CD4-positive, alpha-beta T cell treated with Interleukin-21 for 1 hour (primary cell): ENCODE measurements at places on chromosomes 13 and 19.

GRCh38 chr19:35136977-35137702, 1.5 kb upstream of the FXYD1 start:
- no peak for DNase-seq

DNA sequence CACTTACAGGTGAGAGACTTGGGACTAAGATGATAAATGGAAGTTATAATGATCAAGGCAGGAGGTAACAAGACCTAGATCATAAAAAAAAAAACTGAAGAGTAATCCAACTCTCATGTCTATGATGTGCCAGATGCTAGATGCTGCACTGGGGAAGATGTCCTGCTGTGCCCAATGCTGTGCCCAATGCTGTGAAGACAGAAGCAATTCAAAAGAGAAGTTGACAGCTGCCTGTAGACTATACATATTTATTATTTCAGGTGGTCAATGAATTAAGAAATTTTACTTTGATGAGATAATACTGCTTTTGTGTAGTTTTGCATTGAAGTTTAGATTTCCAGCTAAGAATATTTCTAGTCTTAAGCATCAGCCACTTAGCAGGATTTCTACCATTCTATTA, 21.5 kb downstream of the VWA8 start:
- no peak for DNase-seq

DNA sequence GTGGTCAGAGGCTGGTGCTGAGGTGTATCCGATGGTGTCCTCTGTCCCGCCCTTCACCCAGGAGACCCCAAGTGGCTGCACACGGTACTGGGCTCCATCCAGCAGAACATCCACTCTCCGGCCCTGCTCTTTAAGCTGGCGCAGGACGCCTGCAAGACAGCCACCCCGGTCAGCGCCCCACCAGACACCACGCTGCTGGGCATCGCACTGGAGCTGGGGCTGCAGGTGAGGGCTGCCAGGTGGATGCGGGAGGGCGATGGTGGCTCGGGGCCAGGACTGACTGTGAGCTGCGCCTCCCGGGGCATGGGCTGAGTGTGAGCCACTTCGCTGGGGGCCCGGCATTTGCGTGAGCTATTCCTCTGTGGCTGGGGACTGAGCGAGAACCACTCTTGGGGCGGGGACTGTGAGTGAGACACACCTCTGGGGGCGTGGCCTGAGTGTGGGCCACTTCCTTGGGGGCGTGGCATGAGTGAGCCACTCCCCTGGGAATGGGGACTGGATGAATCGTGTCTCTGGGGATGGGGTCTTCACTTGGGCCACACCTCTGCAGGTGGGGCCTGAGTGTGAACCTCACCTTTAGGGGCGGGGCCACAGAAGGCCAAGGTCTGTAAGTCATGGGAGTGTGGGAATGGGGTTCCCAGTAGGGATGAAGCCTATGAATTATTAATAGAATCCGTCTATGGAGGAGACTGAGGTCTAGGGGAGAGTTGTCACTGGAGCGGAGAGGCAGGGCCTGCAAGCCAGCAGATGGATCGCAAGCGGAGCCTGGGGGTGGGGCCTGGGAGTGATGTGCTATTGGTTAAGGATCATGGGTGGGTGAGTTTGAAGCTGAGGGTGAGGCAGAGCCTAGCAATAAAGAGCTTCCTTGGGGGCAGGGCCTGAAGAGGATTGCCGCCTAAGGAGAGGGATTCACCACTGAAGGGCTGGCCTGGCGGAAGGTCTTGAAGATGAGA, 30.5 kb downstream of the ZSWIM4 start:
- DNase-seq = no peak

GRCh38 chr13:44120043-44120442, 240.3 kb downstream of the LACC1 start:
- no peak for DNase-seq

GRCh38 chr13:21534760-21535159, 69.2 kb downstream of the MICU2 start:
- no peak for DNase-seq

DNA sequence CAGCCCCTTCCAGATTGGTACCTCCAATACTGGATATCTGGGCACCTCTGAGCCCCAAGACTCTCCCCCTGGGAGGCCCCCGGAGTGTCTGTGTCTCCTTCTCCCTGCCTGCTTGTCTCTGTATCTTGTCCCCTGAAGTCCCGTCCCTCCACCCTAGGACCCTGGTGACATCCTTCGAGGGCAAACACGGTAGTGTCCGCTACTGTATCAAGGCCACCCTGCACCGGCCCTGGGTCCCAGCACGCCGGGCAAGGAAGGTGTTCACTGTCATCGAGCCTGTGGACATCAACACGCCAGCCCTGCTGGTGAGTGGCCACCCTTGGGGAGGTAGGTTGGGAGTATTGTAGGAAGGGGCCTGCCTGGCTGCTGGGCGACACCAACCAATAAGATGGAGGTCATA, 844 bp downstream of the ARRDC2 start:
- no peak for DNase-seq

DNA sequence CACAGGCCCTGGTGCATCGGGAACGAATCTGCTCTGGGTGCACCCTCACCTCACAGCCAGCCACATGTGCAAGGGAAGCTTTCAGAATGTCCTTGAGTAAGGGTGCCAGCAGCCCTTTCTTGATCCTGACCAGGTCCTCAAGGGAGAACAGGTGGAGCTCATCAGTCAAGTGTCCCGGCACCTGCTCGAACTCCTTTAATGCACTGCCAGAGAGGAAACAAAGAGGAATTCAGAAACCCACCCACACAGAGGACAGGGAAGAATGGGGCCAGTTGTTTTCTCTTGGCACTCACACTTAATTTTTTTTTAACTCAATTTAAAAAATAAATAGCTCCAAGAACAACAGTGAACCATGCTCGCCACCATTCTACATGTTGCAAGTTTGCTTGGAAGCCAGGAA, 41.7 kb downstream of the RUBCNL start:
- DNase-seq = no peak

- no peak for DNase-seq
Observed at GRCh38 chr19:39951686-39952085, 17.3 kb upstream of the FCGBP start.

- no peak for DNase-seq
Observed at GRCh38 chr13:94120878-94121277, 358.6 kb downstream of the DCT start.

- DNase-seq = no peak
Observed at GRCh38 chr19:17949956-17950309, 17.0 kb upstream of the KCNN1 start.

- no peak for DNase-seq
Observed at GRCh38 chr19:3474614-3475013, 5.7 kb downstream of the SMIM24 start.

DNA sequence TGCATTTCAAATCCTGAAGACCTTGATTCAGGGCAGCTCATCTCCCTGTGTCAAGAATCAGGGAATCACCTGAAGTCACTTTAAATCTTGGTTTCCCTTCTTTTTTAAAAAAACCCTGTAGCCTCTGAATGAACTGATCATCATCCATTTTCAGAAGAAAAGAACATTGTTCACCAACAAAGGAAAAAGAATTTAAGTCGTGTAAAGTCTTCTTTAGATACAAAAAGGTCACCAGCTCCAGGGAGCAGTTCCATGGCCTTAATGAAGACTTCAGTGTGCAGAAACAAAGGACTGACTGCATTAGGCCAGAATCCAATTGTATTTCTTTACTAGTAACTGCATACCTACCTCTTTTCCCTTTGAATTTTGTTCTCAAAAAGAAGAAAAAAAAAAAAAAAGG, 245.0 kb downstream of the ABCC4 start:
- no peak for DNase-seq

DNA sequence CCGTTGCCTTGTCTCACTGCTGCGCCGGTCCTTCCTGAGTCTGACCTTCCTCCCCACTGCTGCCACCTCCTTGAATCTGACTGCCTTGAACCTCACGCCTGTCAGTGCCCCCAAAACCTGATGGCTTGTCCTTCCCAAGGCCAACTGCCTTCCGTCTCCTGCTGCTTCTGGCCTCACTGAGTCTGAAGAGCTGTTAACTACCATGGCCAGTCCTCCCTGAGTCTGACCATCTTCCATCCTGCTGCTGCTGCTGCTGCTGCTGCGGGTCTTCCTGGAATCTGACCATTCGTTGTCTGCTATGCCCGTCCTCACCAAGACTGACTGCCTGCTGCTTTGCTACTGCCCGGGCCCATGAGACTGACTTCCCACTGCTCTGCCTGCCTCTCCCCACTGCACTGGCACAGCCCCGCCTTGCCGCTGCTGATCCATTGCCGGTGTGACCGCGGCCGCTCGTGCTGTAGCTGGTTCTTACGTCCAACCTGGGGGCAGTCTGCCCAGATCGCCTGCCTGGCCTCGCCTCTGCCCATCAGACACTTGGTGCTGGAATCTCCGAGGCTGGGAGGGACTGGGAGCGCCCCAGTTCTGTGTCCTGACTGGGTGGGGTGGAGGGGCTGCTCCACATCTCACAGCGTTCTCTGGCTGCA, 2.9 kb upstream of the RCN3 start:
- no peak for DNase-seq

- DNase-seq = no peak
Observed at GRCh38 chr13:44906230-44906629, 83.0 kb downstream of the NUFIP1 start.
